Left lung (tissue), 14 donors: ENCODE measurements at places on chromosomes 3 and 15. TPM values are rescaled to one million over a fixed set of nuclear protein-coding genes. Genes with fewer than 3 reads are reported as not detected.

The CAND2 gene
- 6.5 TPM for polyA plus RNA-seq

DNA sequence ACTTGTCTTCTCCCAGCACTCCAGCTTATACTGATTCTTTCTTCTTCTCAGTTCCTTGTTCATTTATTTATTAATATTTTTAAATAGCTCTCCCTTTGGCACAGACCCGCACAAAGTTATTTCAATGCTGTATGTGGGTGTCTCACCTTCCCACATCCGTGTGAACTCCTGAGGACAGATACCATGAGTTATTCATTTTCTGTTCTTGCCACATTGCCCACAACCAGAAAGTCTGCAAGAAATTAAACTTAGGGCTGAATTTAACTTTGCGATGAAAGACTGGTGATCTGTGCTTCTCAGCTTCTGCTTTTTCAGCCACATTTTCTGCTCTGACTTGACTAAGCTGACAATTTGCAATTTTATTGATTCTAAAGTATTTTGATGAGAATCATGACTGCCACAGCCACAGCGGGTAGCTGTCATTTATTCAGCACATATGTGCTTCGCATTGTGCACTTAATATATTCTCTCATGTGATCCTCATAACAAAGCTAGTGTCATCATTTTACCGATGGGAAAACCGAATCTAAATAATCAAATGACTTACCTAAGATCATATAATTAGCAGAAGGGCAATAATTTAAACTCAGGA lies 569.8 kb downstream of the EDEM1 start:
- no peak for DNase-seq

The KLF13 gene
- 44.7 TPM for polyA plus RNA-seq

The GOLIM4 gene
- 74.4 TPM for polyA plus RNA-seq

The PLA1A gene
- 1.0 TPM for polyA plus RNA-seq
